ENCODE measurements at places on chromosomes 4 and X.

GRCh38 chr4:165481053-165481835 lies 102.4 kb downstream of the CPE start:
- no peak for DNase-seq

- peak; percentile 6 for DNase-seq
These were observed 16.0 kb downstream of the MEPE start for GRCh38 chr4:87848622-87849351.

GRCh38 chrX:113741744-113742143 lies 842.1 kb upstream of the HTR2C start:
- no peak for DNase-seq

- no peak for DNase-seq
These were observed 32.4 kb upstream of the KIT start for GRCh38 chr4:54625391-54625790.

DNA sequence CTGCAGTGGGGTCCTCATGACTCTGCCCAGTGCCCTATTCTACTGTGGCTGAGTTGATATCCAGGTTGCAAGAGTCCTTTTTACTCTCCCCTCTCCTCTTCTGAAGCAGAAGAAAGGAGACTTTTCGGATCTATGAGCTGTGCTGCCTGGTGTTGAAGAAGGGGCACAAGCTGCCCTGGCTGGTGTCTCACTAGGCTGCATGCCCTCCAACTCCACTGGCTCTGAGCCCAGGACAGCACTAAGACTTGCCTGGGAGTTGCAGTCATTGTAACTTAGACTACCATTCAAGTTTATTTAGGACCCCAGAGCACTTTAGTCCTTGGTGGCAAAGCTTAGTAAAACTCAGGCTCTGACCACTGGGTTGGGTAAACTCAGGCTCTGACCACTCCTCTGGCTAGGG lies 89.4 kb downstream of the GABRB1 start:
- DNase-seq = no peak

GRCh38 chrX:79330022-79330421 lies 37.1 kb downstream of the ITM2A start:
- DNase-seq = no peak

DNA sequence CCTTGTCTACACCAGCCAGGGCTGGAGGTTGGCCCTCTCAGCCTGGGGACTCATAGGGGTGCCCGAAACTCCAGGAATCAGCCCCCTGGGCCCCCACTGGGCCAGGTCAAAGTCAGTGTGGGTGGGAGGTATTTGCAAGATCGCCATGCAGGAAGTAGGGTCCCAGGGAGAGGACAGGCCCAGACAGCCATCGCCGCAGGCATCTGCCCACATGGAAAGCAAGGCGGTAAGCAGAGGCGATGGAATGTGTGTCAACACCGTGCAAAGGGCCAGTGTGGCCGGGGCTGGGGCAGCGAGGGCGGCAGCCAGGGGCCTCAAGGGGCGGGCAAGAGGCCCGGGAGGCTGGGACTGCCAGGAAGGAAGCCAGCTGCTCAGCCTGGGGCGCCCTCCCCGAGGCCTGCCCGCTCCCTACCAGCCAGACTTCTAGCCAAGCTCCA lies 19.3 kb upstream of the DUSP9 start:
- DNase-seq = no peak
